ENCODE measurements at places on chromosomes 12 and 14.
A peak's percentile ranks its signal among the peaks of the same experiment; 100 is the strongest.

- DNase-seq, result no peak
Observed at GRCh38 chr12:89370850-89371249, 18.5 kb upstream of the DUSP6 start.

DNA sequence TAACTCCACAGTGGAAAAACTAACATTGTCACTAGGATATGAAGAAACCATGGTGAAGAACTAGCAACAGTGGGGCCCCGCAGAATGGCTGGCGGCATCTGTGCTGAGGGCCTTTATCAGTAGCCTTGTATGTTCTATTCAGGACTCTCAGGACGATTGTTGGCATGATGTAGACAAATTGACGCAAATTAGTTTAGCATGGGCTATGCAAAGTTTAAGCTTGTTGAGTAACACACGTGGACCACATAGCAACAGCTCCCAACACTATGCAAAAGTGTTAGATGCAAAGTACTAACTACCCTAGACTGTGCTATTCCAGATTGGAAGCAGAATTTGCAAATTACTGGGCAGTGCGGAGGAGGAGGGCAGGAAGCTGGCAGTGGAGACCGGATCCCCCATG lies 38.2 kb upstream of the TMEM263 start:
- DNase-seq, result no peak

GRCh38 chr14:70821584-70822529 lies 12.5 kb upstream of the MAP3K9 start:
- no peak for DNase-seq

GRCh38 chr14:54114941-54115340 lies 158.3 kb upstream of the BMP4 start:
- DNase-seq, result no peak

DNA sequence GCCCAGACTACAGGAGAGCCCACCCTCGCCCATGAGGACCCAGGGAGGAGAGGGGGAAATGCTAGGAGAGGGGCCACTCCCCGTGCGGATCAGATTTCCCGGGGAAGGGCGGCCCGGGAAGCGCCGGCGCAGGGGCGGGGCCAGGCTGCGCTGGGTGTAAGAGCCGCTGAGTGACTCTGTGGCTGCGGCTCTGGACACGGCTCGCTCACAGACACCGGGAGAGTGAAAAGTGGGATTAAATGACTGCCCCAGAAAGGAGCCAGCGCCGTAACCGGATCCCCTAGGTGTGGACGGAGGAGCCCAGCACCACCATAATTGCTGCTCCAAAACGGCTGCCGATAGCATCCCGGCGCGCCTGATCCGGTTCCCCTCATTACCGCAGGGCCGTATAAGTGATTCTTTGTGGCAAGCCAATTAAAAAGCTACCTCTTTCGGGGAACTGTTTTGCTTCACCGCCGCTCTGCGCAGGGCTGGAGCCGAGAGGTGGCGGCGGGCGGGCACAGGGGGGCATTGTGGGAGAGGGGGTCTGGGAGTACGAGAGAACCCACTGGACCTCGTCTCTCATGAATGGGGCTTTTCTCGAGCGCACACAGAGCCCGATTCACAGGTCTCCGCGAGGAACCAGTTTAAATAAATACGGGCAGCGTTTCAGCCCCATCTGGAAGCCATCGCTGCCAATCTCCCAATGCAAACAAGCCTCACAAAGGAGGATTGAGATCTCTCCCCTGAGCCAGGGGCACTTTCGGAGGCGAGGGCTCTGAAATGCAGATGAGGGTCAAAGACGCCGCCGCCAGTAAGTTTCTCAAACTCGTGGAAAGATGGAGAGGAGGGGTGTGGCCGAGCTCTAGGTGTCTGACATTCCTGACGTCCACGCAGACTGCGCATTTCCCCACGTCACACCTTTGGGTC lies 2.5 kb downstream of the COL2A1 start:
- no peak for DNase-seq

- DNase-seq, result no peak
Observed at GRCh38 chr14:85387181-85387580, 142.8 kb upstream of the FLRT2 start.

DNA sequence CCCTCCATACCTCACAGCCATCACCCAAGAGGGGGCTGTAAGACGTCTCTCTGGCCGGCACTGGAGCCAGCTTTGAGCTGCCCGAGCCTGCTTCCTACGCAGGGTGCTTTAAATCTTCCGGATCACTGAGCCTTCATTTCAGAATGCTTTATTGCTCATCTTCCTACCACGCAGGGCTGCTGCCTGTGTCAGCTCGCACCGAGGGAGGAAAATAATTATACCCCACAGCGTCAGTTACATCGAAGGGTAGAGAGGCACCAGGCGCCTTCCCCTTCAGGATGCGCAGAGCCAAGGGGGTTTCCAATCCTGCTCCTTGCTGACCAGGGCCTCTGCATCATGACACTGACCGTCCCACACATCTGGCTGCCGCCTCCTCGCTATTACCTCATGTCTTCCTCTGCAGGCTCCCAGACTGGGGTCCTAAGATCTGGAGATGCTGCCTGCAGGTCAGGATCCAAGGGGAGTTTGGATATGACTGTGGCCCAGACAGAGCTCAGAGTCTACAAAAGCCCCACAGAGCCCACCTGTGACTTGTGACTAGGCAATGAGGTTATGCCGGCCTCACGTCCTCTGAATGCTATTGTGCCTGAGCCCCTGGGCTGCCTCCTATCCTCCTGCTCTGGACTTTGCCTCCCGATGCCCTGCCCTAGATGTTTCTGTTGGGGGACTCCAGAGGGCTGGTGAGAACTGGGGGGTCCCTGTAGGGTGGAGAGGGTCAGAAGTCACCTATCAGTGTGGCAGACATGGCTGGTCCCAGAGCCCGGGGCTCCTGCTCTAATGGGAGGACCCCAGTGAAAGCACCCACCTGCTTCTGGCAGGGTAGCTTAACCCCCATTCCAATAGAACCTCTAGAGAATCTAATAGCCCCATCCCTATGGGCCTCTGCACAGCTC lies 220.3 kb upstream of the RTL1 start:
- DNase-seq, result no peak

GRCh38 chr12:53733051-53733806 lies 6.0 kb upstream of the CALCOCO1 start:
- no peak for DNase-seq

DNA sequence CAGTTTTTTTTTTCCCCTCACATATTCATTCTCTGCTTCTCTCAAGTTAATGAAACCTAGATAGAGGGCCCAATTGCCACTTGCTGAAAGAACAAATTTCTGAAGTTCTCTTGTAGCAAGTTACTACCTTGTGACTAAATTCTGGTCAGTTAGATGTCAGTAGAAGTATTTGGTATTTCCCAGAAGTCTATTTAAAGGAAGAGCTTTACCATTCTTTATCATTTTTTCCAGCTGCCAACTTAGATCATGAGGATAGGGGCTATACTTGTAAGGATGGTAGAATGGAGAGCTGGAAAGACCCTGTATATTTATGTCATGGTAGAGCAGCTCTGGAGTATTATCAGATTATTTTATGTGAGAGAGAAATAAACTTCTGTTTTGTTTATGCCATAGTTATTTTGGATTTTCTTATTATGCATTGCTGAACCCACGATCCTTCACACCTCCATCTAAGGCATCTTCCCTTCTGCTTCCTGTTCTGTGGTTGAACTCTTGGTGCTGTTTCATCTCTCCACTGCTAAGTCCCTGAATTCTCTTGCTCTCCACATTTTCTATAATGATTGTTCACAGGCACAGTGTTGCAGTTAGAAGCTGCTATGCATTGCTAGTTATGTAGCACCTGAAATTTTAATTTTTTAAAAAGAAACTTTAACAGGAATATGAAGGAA lies 25.9 kb downstream of the FUT8 start:
- no peak for DNase-seq

DNA sequence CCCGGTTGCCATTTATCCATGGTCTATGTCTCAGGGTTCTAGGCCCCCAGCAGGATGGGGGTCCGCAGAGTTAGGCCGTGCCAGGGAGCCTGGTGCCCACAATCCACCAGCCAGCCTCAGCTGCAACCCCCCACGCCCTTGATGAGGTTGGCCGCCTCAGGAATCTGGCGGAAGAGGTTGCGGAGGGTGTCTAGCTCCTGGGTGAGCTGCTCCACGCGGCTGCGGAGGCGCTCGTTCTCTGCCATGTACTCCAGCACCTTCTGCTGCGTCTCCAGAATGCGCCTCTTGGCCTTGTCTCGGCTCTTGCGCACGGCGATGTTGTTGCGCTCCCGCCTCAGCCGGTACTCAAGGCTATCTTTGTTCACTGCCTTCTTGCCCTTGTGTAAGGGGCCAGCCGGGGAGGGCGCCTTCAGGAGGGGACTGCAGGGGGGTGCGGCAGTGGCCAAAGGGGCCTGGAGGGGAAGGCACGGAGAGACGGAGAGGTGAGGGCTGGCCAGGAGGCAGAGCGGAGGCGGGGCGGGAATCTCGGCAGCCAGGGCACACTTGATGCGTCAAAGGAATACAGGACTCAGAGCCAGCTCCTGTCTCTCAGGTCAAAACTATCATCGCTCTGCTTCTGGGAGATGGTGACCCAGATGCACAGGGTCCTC lies 1.6 kb downstream of the CEBPE start:
- DNase-seq, result no peak

DNA sequence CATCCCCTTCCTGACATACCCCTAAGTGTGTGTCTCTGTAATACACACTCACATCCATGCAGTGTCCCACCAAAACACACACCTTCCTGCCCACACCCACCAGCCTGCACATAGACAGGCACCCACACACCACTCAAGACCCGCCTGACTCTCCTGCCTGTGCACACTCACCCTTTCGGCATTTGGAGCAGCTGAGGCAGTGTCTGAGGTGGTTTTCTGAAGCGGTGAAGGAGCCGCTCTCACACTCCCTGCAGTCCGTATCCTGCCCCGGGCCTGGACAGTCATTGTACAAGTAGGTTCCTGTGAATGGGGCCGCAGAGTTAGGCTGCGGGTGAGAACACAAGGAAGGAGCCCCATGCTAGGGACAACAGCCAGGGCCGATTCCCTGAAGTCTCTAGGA lies 8.3 kb downstream of the TNFRSF1A start:
- DNase-seq, result no peak

DNA sequence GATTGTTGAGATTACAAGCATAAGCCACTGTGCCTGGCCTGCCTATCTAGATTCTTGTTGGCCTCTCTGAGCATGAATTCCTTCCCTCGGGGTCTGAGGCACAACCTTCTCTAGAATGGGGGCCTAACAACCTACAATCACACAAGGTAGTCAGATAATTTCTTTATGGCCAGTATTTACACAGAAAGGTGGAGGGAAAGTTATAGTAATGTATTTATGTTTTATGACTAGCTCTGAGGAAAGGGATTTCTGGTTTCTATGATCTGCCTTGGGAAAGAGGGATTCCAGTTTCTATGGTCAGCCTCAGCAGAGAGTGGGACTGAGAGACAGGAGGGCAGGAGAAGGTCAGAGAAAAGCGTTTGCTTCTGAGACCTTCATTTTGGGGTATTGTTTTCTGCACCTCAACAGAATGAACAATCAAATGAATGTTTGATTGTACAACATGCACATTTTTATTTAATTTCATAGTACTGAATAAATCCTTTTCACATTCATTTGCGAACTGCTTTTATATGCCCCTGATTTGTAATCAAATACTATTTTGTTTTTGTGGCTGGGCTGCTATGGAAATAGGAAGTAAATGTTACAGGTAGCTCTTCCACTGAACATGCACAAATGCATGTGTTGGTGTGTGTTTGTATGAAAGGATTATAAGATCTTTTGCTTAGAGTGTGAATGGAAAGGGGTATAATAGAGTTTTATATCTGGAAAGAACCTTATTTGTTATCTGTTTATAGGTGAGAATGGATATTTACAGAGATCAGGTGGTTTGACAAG lies 499.7 kb upstream of the RGS6 start:
- no peak for DNase-seq

GRCh38 chr12:2335109-2335508 lies 282.3 kb downstream of the CACNA1C start:
- no peak for DNase-seq

DNA sequence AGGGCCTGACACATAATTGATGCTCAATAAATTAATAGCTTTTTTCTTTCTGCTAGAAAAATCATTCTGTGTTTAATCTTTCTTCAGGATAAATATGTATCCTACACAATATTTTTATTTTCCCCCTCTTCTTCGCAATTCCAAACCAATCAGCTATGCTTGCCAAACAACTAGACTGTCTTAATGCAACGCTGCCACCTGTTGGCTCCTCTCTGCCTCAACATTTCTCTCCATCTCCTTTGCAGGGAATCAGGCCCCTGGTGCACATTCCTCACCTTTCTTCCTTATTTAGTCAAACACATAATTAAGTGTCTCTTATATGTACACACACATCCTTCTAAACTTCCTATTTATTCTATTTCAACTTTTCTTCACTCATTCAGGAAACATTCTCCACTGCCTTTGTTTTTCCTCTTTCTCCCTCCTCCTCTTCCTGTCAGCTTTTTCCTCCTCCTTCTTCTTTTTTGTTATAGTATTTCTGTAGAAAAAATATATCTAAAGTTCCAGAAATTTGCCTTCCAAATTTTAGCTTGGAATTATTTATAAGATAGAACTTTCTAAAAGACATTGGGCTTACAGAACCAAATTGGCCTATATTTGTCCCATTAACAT lies 406.0 kb downstream of the PRKD1 start:
- DNase-seq, result no peak

- DNase-seq, result no peak
Observed at GRCh38 chr14:79404874-79405511, 806.3 kb downstream of the DIO2 start.

- DNase-seq, result no peak
Observed at GRCh38 chr14:22472935-22473854, 115.8 kb downstream of the DAD1 start.

GRCh38 chr12:47024463-47024862 lies 55.0 kb upstream of the PCED1B start:
- DNase-seq, result no peak

GRCh38 chr12:114904254-114905003 lies 220.5 kb upstream of the TBX3 start:
- no peak for DNase-seq

DNA sequence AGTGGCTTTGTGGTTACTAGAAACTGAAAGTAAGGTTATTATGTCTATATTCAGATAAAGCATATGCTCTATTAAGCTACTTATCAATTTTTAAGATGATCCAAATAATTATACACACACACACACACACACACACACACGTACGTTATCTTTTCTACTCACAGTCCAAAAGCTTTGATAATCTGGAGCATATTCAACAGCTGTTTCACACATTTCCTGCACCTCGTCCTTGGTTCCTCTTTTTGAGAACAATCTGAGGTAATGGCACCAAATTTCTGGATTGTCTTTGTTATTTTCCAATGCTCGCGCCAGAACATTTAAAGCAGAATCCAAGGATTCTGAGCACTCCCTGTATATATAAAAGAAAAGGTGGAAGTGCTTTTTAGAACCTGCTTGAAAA lies 37.5 kb downstream of the ZFC3H1 start:
- DNase-seq, result peak; percentile 18

- DNase-seq, result no peak
Observed at GRCh38 chr12:32015036-32015435, 55.8 kb downstream of the RESF1 start.

- no peak for DNase-seq
Observed at GRCh38 chr12:118357257-118358007, 15.3 kb downstream of the TAOK3 start.

- no peak for DNase-seq
Observed at GRCh38 chr12:114691196-114691595, 7.2 kb upstream of the TBX3 start.

GRCh38 chr12:94614288-94614721 lies 36.1 kb downstream of the TMCC3 start:
- no peak for DNase-seq

GRCh38 chr12:42484996-42485395 lies 104.5 kb downstream of the PRICKLE1 start:
- DNase-seq, result no peak

GRCh38 chr14:52834440-52834842 lies 43.0 kb upstream of the GNPNAT1 start:
- DNase-seq, result no peak
